ENCODE measurements at places on chromosomes 7 and 10.

- no peak for DNase-seq
Observed at GRCh38 chr10:25405871-25406270, 231.1 kb downstream of the GPR158 start.

GRCh38 chr10:102334101-102334500 lies 61.4 kb upstream of the NFKB2 start:
- no peak for DNase-seq

- peak; percentile 92 for DNase-seq
Observed at GRCh38 chr10:110357252-110357780, 52.6 kb upstream of the SMNDC1 start.

GRCh38 chr7:97639036-97639435 lies 92.8 kb upstream of the TAC1 start:
- DNase-seq, result no peak

DNA sequence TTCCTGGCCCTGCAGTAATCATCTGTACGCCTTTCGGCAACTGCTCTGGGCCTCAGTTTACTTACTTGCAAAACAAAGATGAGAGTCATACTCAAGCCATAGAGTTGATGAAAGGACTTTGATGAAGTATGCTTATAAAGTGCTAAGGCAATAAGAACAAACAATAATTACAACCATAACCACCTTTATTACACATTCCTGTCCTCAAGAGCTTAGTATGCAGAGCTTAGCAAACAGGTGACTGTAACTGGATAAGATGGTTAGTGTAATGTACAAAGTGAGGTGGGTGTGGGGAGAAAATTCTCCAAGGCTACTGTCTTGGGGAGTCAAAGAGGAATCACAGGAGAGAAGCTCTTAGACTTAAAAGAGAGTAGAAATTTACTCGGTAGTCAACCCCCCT lies 117.0 kb upstream of the AFAP1L2 start:
- no peak for DNase-seq

DNA sequence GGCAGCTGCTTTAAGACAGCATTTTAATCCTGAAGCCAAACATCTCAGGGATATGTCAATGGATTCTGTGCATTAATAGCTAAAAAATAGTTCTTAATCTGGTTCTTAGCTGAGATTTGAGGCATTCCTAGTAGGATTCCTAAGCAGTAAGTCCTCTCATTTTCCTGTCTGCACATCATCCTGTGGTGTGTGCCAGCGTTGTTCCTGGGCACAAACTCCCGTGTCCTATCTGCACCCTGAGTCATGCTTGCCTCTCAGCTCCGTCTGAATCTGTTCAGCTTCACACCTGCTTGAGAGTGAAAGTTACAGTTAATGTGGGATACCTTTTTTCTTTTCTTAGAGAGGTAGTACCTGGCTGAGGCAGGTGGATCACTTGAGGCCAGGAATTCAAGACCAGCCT lies 19.5 kb downstream of the BAG3 start:
- peak; percentile 27 for DNase-seq

DNA sequence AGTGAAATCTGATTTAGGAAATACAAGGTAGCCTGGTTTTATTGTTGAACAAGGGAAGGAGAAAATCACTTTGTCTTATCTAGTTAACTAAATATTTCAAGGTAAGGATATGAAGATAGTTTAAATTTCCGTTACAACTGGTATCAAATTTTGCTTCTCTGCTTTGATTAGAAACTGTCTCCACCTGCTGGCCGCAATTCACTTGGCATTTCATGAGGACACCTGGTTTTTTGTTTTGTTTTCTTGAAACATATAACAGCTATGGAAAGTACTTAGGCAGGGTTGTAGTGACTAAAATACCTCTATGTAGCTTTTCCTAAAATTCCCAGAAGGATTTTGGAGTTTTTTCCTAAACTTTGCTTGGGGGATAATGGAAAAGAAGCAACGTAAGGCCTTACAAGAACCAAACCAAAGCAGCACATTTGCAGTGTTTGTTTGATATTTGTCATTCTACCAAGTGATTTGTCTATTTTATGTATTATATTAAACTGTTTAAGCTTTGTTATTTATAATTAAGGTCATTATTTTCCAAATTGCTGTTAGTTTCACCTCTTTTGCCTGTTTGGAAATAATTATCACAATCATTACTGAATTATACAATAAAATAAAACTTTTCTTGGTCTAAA lies 73.6 kb downstream of the AHCYL2 start:
- DNase-seq, result peak; percentile 37

- no peak for DNase-seq
Observed at GRCh38 chr10:76242956-76243355, 811.5 kb downstream of the LRMDA start.

- peak; percentile 13 for DNase-seq
Observed at GRCh38 chr10:42932735-42933447, 144.0 kb upstream of the RET start.

- no peak for DNase-seq
Observed at GRCh38 chr7:123193235-123193634, 6.5 kb downstream of the SLC13A1 start.

DNA sequence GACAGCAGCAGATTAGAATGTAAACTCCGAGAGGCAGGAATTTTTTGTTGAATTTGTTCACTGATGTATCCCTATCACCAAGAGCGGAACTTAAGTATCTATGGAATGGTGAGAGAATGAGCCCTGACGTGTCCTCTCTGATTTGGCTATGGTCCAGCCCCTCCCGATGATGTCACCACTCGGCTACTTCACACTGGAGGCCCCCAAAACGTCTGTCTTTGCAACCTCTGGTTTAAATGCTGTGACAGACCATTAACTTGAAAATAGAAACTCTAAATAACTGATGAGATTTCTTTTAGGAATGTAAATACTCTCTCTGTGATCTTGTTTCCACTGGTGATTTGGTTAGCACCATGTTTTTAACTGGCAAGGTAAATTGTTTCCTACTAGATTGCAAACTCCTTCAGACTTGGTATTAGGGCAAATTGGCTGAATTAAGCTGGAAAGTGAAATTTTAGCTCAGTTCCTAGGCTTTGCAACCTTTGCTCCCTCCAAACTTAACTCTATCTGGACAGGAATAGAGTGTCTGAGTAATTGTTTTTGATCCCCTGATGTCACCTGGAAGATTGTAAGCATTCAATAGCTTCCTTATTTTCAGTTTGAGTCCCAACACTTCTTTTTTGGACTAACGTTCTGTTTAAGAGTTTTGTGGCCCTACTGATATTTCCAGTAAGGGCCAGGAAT lies 19.1 kb downstream of the SLC16A12 start:
- peak; percentile 80 for DNase-seq

DNA sequence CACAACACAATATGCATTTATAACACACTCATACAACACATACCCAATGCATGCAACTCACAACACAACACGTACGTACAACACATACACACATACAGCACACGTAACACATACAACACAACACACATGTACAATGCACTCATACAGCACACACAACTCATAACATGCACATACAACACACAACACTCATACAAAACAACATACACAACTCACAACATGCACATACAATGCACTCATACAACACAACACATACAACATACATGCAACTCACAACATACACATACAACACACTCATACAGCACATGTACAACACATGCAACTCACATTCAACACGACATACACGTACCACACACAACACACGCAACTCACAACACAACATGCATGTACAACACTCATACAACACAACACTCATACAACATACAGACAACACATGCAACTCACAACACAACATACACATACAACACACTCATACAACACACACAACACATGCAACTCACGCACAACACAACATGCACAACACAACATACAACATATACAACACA lies 21.8 kb downstream of the DIP2C start:
- no peak for DNase-seq

DNA sequence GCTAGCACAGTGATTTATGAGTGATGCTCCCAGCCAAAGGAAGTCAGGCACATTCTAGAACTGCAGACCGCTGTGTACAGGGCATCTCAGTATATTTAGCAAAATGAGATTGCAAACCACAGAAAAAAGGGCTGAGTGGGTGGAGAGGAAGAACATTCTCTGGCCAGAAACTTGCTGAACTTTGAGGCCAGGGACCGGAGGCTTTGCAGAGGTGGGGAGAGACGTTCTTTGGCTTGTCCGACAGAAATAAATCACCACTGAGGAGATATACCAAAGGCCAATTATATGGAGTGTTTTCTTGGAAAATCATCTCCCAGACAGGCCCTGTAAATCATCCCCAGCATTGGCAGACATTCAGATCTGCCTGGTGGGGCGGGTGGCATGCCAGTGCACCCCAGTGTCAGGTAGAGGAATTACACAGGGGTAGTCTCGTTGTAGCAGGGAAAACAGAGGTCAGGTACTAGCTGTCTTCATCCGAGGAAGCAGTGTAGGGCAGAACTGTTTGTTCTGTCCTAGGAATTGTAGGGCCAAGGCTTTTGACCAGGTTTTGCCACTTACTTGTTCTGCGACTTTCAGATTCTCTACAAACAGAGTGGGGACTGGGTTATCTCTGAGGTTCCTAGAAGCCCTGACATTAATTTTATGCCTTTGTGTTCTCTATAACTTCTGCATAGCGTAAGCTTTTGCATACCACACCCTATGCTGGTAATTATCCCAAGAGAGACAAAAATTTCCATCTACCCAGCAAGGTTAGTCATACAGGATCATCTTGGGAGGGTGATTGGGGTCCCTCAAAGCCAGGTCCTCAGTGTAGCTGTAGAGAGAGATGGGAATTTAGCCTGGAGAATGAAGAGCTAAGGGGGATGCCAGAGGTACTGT lies 655.6 kb downstream of the LRMDA start:
- DNase-seq, result peak; percentile 67

DNA sequence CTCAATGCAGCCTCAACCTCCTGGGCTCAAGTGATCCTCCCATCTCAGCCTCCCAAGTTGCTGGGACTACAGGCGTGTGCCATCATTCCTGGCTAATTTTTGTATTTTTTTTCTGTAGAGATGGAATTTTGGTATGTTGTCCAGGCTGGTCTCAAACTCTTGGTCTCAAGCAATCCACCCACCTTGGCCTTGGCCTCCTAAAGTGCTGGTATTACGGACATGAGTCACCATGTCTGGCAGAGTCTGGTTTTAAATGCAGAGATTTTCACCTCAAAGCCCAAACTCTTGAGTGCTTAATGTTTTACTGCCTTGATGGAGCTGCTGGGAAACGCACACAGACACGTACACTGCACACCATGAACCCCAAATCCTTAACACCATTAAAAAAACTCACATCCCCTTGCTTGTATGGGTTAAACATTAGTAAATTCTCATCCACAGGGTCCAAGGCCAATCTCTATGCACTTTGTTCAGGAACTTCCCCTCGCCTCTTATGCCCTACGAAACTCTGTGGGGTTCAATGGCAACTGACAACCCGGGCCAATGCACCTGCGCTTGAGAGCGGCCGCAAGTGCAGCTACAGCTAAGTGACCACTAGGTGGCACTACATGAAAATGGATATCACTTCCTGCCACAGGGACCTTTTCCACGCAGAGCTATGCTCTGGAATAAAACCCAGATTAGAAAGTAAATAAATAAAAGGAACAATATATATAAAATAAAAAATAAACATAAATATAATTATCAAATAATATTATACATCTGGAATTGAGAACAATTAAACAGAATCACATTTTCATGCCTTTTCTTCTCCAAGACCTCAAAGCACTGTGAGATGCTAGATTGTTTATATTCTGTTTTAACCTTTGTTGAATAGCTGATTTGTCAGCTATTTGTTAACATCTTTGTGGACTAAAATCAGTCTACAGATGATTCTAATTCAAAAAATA lies 66.9 kb upstream of the AFAP1L2 start:
- DNase-seq, result peak; percentile 83

GRCh38 chr10:35127289-35127891 lies 744 bp downstream of the CREM start:
- DNase-seq, result peak; percentile 84

GRCh38 chr7:1704811-1705738 lies 35.0 kb downstream of the ELFN1 start:
- peak; percentile 8 for DNase-seq

GRCh38 chr7:55539380-55539779 lies 32.9 kb downstream of the VOPP1 start:
- DNase-seq, result no peak

- no peak for DNase-seq
Observed at GRCh38 chr10:59754951-59755350, 1.7 kb upstream of the MRLN start.

DNA sequence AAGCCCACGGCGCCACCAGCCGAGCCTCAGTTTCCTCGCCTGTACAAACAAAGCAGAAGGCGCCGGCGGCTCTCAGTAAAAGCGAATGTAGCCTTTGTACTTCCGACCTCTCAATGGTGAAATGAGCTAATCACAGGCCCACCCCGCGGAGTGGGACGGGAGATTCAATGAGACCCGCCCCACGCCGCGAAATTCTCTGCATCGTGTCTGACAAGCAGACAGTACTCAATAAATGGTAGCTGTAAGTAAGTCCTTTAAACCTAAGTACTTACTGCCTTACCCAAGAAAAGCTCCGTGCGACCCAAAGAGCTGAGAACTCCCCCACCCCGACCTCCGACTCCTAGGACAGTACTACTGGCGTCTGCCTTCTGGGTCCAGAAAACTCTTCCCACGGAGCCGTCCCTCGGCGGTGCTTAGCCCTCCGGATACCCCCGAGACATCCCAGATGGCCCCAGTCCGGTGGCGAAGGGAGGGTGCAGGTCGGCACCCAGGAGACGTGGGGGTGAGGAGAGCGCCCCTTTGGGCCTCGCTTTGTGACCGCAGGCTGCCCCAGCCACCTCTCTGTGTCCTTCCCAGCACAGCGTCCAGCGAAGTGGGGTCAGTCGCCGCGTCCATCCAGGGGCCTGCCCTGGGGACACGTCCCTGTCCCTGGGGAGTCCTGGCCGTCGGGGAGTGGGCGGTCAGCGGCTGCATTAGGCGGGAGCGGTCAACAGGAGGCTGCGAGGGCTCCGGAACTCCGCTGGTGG lies 972 bp upstream of the CXCL12 start:
- DNase-seq, result no peak

GRCh38 chr10:11586170-11586569 lies 25.3 kb downstream of the USP6NL start:
- DNase-seq, result no peak

- no peak for DNase-seq
Observed at GRCh38 chr10:70958396-70958795, 70.0 kb upstream of the PCBD1 start.

GRCh38 chr10:86486856-86487255 lies 34.7 kb downstream of the WAPL start:
- DNase-seq, result no peak

DNA sequence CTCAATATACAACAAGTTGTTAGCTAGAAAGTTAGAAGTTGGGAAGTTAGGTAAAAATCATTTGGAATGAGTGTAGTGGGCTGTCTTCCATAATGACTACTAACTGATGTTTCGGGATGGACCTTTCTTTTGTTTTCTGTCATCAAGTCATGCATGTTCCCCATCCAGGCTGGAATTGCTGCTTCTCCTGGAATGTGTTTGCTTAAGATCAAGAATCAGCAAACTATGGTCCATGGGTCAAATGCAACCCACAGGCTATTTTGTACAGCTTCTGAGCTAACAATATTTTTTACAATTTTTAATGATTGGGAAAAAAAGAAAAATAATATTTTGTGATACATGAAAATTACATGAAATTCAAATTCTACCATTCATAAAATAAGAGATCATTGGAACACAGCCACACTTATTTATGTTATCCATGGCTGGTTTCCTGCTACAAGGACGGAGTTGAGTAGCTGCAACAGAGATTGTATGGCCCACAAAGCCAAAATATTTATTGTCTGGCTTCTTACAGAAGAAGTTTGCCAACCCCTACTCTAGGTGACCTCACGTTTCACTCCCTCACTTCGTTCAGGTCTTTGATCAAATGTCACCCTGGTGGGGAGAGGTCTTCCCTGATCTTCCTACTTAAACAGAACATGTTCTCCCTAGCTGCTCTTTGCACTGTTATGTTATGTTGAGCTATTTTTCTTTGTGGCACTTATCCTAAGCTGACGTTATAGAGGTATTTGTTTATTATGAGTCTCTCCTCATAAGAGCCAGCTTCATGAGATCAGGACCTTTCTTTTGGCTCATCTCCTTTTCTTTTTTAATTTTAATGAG lies 127.1 kb downstream of the RALA start:
- DNase-seq, result no peak

Measured in AG20443 (cell line).